Fibroblast of lung (primary cell): ENCODE measurements at places on chromosomes 12 and 14.

DNA sequence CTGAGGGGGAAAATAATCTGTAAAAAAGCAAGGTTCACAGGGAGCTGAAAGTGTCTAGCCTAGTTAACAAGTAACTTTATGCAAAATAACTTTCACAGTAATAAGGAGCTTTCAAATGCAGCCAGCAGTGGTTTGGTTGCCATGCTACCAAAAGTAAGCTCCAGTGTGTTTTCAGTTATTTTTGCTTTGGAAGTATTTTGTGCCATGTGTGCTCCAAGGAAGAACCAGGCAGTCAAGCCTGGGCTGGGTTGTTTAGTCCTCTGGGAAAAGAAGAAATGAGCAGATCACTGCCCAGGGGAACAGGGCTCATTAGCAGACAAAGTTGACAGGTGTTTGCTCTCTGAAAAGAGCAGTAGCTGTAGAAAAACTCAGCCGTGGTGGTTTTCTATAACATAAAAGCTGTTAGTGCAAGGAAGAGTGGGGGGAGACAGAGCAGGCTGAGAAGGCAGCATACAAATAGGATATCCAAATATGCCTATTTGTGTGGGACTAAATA, 92.8 kb upstream of the TMTC2 start:
- no peak for DNase-seq

GRCh38 chr12:24418157-24418556, 468.7 kb upstream of the SOX5 start:
- no peak for DNase-seq

DNA sequence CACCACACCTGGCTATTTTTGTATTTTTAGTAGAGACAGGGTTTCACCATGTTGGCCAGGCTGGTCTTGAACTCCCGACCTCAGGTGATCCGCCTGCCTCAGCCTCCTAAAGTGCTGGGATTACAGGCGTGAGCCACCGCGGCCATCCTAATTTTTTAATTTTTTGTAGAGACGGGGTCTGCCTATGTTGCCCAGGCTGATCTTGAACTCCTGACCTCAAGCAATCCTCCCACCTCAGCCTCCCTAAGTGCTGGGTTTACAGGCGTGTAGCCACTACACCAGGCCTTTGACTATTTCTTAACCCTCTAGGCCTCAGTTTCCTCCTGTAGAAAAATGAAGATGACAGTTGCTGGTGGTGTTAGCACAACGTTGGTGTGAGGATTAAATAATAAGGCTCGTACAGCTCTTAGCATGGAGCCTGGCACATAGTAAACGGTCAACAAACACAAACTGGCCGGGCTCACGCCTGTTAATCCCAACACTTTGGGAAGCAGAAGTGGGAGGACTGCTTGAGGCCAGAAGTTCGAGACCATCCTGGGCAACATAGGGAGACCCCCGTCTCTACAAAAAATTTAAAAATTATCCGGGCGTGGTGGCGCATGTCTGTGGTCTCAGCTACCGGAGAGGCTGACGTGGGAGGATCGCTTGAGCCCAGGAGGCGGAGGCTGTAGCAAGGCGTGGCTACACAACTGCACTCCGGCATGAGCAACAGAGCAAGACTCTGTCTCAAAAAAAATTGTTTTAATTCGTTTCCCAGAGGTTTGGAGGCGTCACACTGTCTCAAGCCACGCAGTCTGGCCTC, 979 bp downstream of the DDX54 start:
- no peak for DNase-seq

DNA sequence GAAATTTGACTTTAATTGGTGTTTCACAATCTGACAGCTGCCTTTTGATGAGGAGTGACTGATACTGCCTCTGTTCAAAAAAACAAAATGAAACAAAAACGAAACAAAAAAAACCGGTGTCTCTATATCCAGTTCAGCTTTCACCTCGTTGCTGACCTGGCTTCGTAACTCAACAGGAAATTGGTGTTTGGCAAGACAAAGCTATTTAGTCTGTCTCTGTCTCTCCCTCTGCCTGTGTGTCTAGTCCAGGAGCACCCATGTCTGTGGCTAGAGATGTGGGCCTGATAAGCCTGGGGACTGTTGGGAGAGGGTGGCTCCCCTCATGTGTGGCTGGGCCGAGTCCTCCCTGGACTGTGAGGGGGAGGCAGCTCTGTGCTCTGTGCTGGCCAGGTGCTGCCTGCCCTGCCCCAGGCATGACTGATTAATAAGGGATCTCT, 11.3 kb downstream of the CACNA1C start:
- no peak for DNase-seq

- DNase-seq: peak; percentile 99
These were observed 2.6 kb upstream of the KLRK1 start for GRCh38 chr12:10392394-10392930.

DNA sequence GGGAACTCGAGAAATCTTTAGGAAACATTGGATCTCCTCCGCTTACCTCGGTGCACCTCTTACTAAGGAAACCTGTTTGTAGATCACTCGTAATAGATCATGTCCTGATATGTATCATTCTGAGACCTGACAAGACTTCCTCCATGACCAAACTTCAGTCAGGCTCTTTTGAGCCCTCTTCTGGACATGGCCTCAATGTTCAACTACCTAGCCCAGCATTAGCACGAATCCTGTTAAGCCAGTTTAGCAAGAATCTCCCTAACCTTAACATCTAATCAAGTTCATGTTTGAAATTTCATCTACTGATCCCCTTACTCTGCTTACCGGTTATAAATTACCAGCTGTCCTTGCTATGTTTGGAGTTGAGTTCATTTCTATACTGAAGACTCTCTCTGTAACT, 713.9 kb upstream of the USP15 start:
- DNase-seq: no peak

DNA sequence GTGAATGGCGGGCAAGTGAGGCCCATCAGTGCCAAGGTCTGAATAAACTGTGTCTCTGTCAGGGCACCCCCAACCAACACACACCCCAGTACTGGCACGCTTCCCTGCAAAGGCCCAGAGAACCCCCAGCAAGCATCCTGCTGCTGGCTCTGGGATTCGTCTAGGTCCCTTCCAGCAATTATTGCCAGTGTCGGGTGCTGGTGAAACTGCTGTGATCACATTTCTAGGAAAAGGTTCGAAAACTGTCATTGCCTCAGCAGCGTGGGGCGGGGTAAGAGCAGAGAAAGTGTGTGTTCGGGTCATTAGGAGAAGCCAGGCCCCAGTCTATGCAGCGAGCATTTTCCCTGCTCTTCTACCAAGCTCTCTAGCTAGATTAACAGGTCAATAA, 2.5 kb downstream of the FAM222A start:
- no peak for DNase-seq

DNA sequence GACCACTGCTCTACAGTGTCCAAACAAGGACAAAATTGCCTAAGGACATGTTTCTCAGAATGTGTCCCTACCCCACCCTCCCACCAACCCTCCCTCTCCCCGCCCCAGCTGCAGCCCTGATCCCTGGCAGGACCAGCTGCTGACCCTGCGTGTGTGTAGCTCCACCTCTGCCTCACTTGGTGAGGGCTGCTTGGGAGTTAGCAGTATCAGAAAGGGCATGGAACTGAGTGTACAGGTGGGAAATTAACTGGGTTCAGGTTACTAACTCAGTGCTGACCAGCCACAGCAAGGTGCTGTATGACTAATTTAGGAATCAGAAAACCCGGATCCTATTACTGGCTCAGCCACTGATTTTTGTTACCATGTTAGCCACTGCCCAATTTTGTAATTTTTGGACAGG, 11.3 kb upstream of the PLEKHD1 start:
- no peak for DNase-seq

DNA sequence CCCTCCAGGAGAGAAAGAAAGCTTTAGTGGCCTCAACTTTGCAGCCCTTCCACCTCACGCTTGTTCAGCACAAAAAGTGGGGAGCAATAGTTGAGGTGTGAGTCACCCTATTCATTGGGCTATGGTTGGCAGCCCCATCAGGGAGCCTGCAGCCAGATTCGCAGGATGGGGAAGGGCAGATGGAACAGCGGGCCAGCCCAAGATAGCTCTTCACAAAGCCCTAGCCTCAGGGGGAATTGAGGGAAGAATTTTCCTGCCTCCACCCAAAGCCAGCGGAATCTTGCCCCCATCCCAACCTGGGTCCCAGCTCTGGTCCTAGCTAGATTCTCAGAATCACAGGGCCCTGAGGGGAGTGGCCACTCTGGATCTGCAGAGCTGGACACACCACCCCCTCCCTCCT, 3.6 kb upstream of the KRT5 start:
- no peak for DNase-seq

- DNase-seq: peak; percentile 66
These were observed 14.4 kb downstream of the EML1 start for GRCh38 chr14:99807413-99808153.

- DNase-seq: peak; percentile 70
These were observed 43.7 kb downstream of the KDM2B start for GRCh38 chr12:121536899-121537813.

GRCh38 chr14:29895591-29896083, 32.0 kb downstream of the PRKD1 start:
- no peak for DNase-seq

GRCh38 chr14:98951521-98952152, 320.4 kb downstream of the BCL11B start:
- no peak for DNase-seq

GRCh38 chr14:60357551-60358149, 108.6 kb downstream of the PPM1A start:
- no peak for DNase-seq

DNA sequence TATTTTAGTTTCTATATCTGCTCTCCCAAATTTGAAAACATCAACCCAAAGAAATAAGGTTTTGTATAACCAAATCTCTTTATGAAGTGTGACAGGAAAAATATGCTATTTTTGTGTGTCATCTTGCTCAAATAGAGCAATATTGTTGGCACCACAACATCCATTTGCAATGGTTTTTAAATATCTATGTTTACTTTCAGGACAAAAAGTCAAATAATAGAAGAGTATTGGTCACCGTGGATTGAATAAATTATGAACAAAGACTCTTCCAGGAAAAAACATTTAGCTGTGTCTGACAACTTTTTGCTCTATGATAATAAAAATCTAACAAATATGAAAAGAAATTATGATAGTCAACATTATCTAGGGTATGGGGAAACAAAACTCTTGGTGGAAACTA, 439.2 kb downstream of the BTG1 start:
- no peak for DNase-seq

DNA sequence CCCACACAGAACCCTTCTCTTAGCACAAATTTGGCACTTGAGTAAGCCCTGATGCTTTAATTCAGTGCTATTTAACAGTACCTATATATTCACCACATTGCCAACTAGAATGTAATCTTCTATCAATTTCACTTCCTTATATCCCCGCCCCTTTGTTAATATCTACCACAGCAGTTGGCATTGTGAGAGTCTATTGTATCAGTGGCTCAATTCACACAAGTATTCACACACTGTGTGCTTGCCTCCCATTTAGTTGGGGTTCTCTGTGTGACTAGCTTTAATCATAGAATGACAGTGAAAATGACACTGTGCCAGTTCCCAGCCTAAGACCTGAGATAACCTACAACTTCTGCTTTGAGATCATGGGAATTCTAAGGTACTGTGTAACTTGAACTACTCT, 103.1 kb downstream of the SEC23A start:
- no peak for DNase-seq

DNA sequence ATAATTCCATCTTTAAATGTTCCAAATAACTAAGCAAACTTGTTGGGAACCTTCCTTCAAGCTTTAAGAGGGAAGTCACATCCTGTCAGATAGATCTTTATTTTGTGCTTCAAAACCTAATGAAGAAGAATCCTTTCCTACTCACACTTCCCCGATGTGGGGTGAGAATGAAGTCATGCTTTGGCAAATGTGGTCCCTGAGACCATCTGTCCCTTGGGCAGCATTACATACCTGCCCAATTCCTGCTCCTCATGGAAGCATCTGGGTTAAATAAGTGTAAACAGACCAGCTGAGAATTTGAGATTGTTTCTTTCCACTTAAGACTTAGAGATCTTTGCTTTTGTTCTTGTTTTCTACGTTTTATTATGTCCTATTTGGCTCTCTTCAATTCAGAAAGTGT, 606.0 kb upstream of the TMEM132C start:
- DNase-seq: no peak

DNA sequence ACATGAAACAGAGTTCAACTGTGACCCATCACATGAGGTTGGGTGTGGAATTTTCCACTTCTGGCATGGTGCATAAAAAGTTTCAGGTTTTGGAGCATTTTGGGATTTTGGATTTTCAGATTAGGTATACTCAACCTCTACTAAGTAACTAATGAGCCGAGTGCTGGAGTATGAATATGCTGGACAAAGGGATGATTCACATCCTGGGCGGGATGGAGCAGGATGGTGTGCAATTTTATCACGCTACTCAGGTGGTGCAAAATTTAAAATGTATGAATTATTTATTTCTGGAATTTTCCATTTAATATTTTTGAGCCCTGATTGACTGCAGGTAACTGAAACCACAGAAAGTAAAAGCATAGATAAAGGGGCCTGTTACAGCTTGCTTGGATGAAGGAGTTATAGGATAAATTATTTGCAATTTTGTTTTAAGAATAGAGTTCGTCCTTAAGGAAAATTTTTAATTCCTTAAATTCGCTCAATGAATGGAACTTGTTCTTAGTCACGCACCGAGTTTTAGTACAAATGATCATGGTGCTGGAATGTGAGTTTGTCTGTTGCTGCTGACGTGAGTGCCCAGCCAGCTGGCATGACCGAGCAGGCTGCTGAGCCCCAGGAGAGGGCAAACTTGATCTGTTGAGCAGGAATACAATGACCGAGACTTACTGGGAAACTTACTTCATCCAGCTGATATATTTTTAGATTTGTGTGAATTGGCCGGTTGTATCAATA, 176.3 kb downstream of the ESR2 start:
- DNase-seq: peak; percentile 57

- no peak for DNase-seq
These were observed 145.9 kb upstream of the TBX3 start for GRCh38 chr12:114829833-114830232.

GRCh38 chr12:64056741-64057140, 165.4 kb downstream of the KICS2 start:
- no peak for DNase-seq

DNA sequence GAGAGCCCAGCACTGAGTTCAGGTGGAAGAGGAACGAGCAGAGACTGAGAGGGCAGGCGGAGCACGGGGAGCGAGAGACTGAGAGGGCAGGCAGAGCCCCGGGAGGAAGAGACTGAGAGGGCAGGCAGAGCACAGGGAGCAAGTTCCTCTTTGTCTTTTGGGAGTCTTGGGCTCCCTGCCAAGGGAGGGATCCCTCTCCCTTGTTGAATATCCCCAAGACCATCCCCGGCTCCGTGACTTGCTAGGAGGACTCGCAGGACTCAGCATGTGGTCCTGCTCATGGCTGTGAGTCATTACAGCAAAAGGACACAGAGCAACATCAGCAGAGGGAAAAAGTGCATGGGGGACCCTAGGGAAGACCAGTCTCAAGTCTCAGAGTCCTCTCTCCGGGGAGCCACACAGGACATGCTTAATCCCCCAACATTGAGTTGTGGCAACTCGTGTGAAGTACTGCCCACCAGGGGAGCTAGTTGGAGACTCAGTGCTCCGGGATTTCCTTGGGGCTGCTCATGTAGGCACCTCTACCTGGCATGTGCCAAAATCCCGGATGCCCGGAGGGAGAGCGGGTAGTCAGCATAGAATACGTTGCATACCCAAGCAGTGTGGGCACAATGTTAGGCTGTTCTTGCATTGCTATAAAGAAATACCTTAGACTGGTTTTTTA, 81.0 kb downstream of the CCDC92 start:
- no peak for DNase-seq
